Right hindlimb (tissue), 1 donor: ENCODE measurements at places on chromosomes 7 and 10.

- no peak for DNase-seq
These were observed 123.5 kb upstream of the FERD3L start for GRCh38 chr7:19268737-19269136.

DNA sequence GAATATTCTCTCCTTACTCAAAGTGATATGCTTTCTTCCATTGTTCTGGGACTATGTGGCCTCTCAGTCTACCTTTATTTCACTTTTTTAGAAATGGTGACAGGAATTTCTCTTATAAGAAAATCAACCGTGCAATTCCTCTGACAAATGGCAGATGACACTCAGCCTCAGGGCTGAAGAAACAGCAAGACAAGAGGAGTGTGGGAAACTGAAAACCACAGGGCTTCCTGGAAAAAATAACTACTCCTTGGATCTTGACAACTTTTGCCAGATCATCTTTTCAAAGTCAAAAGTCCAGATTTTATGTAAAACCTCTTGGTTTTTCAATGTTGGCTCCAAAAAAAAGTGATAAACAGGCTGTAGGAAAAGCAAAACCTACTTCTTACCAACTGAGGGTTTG lies 121.5 kb downstream of the TYW1B start:
- no peak for DNase-seq

GRCh38 chr7:45880433-45880860 lies 7.6 kb upstream of the CCDC201 start:
- DNase-seq = no peak

- no peak for DNase-seq
These were observed 21.4 kb upstream of the ODAD2 start for GRCh38 chr10:28020080-28020860.
